ENCODE measurements at places on chromosomes 1 and 21. TPM values are rescaled to one million over a fixed set of nuclear protein-coding genes. Genes with fewer than 3 reads are reported as not detected.

Gene RIPPLY3
- not detected for total RNA-seq

Gene ACTN2
- total RNA-seq, result 1,202 TPM

Gene ASCL5
- total RNA-seq, result not detected

Gene KRTAP11-1
- total RNA-seq, result not detected

Gene MCOLN3
- total RNA-seq, result 18.9 TPM

Gene BTBD19
- 8.8 TPM for total RNA-seq
